Peyer's patch (tissue), 4 donors: ENCODE measurements at places on chromosomes 4 and X. TPM values are rescaled to one million over a fixed set of nuclear protein-coding genes. Genes with fewer than 3 reads are reported as not detected.

SPATA18 gene
- 10.3 TPM for total RNA-seq

ABLIM2 gene
- total RNA-seq, result 12.4 TPM

APLN gene
- total RNA-seq, result 0.27 TPM

ZNF630 gene
- total RNA-seq, result 8.8 TPM

DNA sequence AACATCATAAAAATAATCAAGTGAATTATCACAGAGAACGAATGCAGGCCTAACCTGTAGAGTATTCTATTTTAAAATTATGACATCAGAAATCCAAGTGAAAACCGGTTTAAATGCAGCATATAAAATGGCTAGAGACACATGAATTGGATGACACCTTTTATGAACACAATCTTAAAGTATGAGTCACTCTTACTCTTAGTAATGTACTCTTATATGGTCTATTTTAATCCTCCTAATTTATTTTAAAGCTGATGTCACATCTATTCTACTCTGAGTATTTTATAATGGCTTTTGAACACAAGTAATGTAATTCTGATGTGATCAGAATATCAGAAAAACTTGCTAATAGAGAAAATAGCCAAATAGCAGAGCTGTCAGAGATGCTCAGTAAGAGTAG lies 161.4 kb upstream of the RADX start:
- DNase-seq, result no peak

- no peak for DNase-seq
These were observed 23.5 kb downstream of the OTC start for GRCh38 chrX:38375891-38376290.

DNA sequence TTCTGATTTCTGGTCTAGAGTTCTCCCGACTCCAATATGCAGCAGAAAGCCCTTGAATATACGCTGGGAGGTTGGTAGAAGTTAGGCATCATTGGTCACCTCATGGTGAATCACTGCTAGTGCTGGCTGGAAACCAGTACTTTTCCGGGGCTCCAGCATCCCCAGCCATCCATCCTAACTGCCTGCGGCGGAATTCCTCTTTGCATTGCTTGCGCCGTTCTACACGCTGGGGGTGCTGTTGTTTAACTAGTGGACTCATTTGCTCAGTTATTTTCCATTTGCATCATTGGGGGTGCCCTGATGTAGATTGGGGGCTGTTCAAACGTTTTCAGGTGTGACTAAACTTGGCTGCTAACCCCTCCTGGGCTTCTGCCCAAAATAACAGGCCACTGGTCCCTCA lies 23.3 kb upstream of the GPR50 start:
- DNase-seq, result no peak

DNA sequence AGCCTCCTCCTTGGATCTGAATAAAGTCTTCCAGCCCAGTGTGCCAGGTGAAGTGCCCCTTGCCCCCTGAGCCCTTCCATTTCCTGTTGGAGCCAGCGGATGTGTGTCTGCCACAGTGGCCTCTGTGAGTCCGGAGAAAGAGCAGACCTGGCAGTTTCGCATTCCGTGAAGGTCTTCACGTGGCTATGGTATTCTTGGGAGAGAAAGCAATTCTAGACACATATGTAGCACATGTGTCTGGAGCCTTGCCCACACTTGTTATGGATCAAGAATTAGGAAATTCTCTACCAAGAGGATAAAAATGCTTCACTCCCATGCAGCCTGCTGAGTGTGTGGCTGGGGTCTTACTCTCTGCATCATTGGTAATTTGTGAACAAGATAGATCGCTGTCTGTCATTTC lies 130.9 kb downstream of the REPS2 start:
- no peak for DNase-seq

DNA sequence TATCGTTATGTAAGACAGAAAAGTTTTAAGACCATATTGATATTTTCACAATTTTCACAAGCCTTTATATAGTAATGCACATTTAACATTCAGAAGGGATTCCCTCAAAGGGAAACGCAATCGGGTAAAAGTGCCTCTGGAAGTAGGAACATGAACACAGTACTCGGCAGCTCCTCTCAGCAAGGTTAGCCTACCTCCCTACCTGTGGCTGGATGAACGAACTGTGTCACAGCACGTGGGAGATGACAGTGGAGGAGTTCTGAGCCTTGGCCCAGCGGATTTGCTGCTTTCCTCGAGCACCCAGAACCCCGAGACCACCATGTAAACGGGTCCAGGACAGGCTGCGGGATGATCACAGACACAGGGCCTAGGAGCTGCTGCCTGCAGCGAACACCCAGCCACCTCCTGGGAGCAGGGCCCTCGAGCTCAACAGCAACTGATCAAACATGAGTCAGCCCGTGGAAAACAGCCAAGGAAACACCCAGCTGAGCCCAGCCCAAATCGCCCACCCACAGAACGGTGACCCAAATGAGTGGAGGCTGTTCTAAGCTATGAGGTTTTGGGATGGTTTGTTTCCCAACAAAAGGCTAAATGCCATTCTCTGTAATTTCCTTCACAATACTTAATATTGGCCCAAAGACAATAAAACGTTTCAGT lies 30.4 kb downstream of the FAT1 start:
- no peak for DNase-seq

GRCh38 chrX:95629737-95630136 lies 1054.9 kb upstream of the DIAPH2 start:
- no peak for DNase-seq

- DNase-seq, result no peak
These were observed 276.4 kb downstream of the IL15 start for GRCh38 chr4:141912831-141913230.

- no peak for DNase-seq
These were observed 570.5 kb upstream of the TENM3 start for GRCh38 chr4:181672751-181673150.

GRCh38 chr4:6724421-6725111 lies 8.6 kb downstream of the BLOC1S4 start:
- no peak for DNase-seq

- no peak for DNase-seq
These were observed 76.4 kb downstream of the LEF1 start for GRCh38 chr4:108092288-108092687.

GRCh38 chr4:79632114-79632513 lies 224.1 kb upstream of the GK2 start:
- no peak for DNase-seq

- DNase-seq, result no peak
These were observed 460.6 kb downstream of the NAF1 start for GRCh38 chr4:162706051-162706450.

DNA sequence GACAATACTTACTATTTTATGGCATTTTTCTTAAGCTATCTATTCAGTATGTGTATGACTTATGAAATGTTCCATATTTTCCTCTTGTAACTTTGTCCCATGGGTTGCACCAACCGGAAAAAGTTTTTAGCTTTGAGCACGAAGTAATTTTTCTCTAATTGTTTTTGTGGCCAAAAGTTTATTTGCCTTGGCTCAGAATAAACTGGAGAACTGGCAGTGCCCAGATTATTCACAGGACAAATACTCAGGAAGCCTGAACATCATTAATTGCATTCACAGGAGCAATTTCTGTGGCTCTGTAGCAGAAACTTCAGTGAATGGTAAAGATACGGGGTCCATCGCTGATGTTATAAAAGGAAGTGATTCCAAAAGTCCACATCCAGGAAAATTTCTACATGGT lies 184.5 kb downstream of the ARHGAP10 start:
- no peak for DNase-seq
